ENCODE measurements at places on chromosomes 12 and 14.

DNA sequence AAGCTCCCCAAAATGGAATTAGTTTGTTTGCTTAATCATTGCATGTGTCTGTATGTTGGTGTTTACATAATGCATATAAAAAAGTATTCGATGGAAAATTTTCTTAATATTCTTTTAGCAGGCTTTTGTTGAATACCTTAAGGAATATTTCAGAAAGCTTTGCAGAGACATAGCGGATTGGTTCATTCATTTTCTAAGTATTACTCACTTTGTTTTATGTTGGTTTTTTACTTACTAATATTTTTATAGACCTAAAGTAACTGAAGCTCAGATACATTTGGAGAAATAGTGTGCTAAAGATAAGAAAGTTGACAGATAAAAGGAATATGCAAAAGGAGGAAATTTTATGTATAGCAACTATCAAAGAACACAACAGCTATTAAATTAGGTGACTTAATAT, 191.0 kb downstream of the ERC1 start:
- no peak for DNase-seq

DNA sequence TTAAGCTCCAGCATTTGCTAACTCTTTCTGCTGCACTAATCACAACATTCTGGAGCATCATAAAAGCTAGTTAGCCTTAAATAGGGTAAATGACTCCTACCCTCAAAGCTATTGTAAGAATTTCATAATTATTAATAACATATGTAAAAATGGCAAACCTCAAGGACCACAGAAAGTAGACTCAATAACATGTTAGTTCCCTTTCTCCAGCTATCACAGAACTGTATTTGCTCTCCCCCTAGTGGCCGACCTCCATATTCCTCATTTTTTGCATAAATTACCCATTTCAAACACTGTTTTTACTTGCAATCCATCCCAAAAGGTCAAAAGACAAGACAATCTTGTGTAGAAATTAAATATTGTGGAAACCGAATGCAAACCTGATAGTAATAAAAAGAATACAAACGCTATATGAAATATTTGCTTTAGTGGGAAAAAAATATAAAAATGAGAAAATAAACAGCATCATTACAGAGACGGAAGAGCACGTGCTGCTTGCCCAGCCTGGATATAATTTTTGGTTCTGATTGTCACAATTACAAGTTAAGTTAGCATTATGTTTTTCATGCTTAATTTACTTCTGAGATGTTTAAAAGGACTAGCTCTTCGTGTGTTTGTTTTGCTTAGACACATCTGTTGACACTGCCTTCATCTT, 97.9 kb downstream of the RERGL start:
- no peak for DNase-seq

- DNase-seq: no peak
Measured at GRCh38 chr14:95548328-95548929, 13.6 kb downstream of the GLRX5 start.

DNA sequence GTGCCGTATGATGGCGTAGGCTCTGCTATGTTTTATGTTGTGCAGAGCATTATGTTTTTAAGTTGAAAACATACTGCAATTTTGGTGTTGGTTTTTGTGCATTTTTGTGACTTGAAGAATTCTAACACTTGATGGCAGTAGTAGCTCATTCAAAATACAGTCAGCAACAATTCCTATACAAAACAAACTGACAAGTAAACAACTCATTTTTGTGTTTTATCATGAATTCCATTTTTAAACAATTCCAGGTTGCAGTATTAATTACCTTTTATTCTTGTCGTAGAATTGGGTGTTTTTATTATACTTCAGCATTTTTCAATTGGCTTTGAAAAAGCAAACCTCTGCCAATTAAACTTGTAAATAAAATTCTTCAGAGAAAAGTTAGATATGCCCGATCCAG, 4.1 kb upstream of the CCER1 start:
- no peak for DNase-seq

DNA sequence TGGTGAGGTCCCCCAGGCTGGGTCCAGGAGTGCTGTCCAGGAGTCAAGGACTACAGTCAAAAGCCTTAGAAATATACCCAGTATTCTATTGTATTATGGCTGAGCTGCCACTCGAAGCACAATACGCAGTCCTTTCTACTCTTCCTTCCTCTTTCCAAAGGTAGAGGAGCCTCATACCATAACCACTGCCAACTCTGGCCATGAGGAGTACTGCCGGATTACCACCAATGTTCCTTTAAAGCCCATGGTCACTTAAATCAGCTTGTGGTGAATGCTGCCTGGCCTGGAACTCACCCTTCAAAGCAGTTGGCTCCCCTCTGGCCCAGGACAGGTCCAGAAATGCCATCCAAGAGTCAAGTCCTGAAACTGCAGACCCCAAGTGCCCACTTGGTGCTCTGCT, 425.4 kb downstream of the SLC16A7 start:
- DNase-seq: no peak

DNA sequence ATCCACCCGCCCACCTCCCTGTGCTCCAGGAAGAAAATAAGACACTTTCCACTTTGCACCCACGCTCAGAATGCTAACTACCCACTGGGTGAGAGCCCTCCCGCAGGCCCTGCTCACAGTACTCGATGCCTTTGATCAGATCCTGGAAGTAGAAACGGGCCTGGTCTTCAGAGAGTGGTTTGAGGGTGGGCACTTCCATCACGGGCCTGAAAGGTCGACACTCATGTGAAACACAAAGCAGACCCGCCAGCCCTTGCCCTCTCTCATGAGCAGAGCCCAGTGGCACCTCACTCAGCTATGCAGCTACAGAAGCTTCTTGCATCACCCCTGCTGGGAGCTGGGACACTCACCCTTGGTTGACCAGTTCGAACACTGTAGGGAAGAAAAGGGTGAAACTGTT, 41.1 kb downstream of the CAMKK2 start:
- no peak for DNase-seq

DNA sequence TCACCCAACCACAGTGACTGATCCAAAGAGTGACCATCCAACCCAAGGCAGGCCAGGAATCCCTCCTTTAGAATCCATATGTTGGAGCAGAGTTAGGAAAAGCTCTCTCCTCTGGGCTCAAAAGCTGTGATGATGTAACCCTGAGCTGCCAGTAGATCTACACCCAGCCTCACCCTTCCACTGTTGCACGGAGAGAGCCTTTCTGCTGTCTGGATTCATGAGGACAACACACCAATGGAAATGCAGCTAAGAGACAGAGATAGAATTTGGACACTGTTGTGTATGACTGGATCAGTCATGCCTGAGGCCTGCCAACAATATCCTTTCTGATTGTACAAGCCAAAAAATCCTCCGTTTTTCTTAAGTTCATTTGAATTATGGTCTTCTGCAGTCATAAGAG, 4.4 kb upstream of the OR6J1 start:
- DNase-seq: peak; percentile 8

DNA sequence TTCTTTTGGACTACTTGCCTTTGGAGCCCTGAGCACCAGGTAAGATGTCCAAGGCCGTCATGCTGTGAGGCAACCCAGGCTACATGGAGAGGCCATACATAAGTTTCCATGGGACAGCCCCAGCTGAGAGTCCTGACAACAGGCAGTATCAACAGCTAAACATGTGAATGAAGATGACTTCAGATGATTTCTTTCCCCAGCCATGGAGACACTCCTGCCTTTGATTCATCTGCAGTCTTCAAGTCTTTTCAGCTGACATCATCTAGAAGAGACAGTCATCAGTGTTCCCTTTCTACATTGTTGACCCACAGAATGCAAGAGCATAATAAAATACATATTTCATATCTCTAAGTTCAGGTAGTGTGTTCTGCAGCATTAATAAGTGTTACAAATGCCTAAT, 398.7 kb downstream of the BTG1 start:
- no peak for DNase-seq

- no peak for DNase-seq
Measured at GRCh38 chr14:75328558-75329155, 50.0 kb downstream of the FOS start.

GRCh38 chr14:58598804-58599525, 38.8 kb upstream of the DACT1 start:
- DNase-seq: no peak

DNA sequence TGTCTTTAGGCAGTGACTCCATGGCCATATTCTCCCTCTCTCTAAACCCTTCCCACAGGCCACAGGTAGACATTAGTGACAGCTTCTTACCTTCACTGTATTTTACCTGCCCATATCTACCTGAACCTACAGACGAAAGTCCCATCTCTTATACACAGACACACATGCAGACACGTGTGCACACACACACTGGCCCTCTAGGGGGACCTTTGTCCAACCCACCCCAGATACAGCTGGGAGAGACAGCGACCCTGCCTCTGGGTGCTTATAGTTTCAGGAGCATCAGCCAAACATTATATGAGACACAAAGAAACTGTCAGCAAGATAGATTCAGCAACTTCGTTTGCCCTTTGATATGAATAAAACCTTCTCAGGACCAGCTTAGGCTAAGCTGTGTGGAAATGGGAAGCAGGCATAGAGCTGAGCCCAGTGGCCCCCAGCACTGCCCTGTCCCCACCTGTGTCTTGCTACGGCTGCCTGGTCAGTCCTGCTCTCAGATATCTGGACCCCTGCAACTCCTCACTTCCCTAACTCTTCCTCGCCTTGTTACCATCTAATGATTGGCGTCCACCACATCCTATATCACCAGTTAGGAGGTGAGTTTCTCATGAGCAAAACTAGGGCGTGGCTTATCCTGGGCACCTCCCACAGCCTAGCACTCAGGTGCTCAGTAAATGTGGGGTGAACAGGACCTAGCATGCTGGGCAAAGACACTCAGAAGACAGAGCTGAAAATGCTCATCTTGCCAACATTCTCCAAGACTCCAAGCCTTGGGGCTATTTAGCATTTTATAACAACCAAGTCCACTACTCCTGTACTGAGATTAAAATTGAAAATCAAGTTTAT, 12.0 kb upstream of the CD9 start:
- DNase-seq: no peak

GRCh38 chr14:102213984-102214658, 74.4 kb downstream of the WDR20 start:
- no peak for DNase-seq

DNA sequence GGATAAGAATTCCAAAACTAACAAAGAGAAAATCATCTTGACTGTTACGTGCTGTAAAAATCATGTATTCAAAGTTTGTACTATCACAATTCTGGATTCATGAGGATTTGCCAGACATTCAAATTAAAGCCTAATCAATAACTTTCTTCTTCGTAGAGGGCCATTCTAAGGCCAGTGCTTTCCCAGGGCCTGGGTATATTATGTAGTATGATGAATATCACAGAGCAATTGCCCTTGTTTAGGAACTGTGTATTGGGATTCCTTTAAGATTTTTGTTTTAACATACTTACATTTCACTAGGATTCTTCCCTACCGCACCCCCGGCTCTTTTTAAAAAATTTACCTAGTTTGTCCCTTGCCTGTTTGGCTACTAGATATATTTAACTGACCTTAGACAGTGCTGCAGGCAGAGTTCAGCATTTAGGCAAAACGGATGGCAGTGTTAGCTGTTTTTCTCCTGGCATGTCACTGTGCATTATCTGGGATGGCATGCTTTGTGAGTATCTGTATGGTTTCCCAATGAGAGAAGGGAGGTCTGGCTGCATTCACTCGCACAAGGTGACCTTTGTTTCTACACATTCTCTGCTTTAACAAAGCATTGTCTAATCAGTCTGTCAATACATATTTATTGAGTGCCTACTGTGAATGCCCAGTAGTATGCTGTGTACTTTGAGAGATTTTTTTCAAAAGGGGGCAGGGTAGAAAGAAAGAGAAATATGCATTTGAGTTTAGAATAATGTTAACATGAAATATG, 63.3 kb downstream of the ERC1 start:
- no peak for DNase-seq

DNA sequence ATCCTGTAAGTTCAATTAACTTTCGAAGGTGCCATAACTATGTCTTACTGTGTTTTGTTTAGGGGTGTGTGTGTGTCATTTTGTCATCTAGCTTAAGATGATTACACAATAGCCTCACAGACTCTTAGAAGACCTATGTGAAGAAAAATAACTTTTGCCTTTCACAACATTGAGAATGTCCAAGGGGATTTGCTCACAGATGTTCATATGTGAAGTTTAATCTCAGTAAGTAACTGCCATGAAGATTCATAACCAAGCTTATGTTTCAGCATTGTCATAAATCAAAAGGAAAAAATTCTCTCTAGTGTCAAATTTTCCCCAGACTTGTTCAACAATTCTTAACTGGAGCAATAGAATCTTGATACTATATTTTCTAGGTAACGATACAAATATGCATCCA, 226.1 kb upstream of the PRKD1 start:
- DNase-seq: no peak

DNA sequence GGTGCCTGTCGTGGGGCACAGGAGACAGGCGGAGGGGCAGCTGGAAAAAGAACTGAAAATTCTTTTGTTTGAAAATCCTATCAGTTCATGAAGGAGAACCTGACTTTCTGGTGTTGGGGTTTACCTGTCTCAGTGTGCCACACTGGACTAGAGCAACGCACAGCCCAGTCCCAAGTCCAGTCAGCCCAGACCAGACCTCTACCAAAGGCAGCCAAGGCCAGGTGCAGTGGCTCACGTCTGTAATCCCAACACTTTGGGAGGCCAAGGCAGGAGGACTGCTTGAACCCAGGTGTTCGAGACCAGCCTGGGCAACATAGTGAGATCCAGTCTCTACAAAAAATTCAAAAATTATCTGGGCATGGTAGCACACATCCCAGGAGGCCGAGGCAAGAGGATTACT, 4.6 kb downstream of the CCDC85C start:
- DNase-seq: no peak

DNA sequence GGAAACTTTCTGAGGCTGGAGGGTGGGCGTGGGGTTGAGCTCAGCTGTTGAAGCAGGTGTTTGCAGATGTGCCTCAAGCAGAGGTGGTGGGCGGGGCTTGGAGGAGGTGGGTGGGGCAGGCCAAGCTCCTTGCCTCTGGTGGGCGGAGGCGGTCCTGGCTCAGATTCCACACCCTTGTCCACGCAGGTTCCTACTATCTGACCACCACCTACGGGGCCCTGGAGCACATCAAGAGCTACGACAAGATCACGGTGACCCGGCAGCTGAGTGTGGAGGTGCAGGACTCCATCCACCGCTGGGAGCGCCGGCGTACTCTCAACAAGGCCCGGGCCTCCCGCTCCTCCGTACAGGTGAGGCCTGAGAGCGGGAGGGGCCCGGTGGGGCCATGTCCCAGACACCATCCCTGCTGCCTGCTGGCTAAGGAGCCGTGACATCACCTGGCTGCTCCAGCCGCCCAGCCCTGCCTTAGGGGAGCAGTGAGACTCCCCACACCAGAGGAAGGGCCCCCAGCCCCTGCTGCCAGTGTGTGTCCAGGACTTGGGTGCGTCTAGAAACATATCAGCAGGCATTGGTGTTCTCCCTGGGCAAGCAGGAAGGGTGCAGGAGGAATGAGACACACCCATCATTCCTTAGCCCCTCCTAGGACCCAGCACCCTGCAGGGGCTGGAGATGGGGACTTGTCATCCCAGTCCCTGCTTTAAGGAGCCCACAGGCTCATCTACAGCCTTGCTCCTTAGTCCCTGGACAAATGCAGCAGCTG, 63.4 kb downstream of the LGMN start:
- DNase-seq: no peak

DNA sequence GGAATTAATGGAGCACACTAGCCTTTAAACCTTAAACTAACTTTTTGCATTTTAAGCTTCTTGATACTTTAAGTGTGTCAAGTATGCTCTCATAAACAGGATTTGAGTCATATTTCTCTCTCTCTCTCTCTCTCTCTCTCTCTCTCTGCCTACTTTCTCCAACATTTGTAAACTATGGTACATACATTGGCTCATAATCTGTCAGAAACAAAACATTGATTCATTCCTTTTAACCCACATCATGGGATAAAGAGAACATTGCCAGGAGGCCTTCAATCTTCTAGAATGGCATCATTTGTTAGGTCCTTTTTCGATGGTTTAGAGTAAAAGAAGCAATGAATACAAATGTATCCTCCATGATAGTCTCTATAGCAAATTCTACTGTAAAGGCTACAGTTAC, 81.6 kb upstream of the RERGL start:
- DNase-seq: no peak

Measured in ureter (tissue), 1 donor.